ENCODE measurements at places on chromosomes 5 and 9. TPM values are rescaled to one million over a fixed set of nuclear protein-coding genes. Genes with fewer than 3 reads are reported as not detected.

- peak overlapping the region; percentile 1 for H3K27ac ChIP-seq
- DNase-seq = no peak
- H3K27me3 ChIP-seq = no peaks in the 10 kb centered on the region
- H3K36me3 ChIP-seq = no peaks in the 10 kb centered on the region
- no peaks in the 10 kb centered on the region for H3K4me1 ChIP-seq
These were observed 483.4 kb upstream of the NUDT12 start for GRCh38 chr5:104045987-104046386.

The MSMP gene
- total RNA-seq = 1.7 TPM

GRCh38 chr5:124908581-124909451, 162.4 kb upstream of the ZNF608 start:
- no peak overlapping the region for H3K4me3 ChIP-seq
- H3K27ac ChIP-seq = no peak overlapping the region
- DNase-seq = no peak
- H3K36me3 ChIP-seq = no peaks in the 10 kb centered on the region

DNA sequence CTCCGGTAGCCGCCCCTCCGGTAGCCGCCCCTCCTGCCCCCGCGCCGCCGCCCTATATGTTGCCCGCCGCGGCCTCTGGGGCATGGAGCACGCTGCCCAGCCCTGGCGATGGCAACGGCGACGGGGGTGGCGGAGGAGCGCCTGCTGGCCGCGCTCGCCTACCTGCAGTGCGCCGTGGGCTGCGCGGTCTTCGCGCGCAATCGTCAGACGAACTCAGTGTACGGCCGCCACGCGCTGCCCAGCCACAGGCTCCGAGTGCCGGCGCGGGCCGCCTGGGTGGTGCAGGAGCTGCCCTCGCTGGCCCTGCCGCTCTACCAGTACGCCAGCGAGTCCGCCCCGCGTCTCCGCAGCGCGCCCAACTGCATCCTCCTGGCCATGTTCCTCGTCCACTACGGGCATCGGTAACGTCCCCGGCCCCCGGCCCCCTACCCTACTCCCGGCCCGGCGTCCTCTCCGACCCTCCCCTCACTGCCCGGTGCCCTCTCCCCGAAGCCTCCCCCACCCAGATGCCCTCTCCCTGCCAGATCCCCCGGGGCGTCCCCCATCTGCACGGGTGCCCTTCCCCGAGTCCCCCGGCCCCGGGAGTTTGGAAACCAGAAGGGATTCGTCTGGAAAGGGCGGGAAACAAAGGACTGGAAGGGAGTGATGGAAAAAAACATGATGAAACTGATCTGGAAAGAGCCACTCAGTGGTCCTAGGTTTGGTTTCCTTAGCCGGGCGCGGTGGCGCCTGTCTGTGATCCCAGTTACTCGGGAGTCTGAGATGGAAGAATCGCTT, 417 bp downstream of the SRD5A1 start:
- H3K27ac ChIP-seq = peak overlapping the region; percentile 66
- H3K4me3 ChIP-seq = peak overlapping the region; percentile 95
- no peaks in the 10 kb centered on the region for H3K27me3 ChIP-seq
- no peak for DNase-seq
- peaks cover 20% of the 10 kb centered on the region for H3K4me1 ChIP-seq
- H3K36me3 ChIP-seq = no peaks in the 10 kb centered on the region

- H3K4me1 ChIP-seq = peaks cover 14% of the 10 kb centered on the region
- no peak for DNase-seq
- no peak overlapping the region for H3K4me3 ChIP-seq
- H3K27me3 ChIP-seq = no peaks in the 10 kb centered on the region
These were observed 47.1 kb downstream of the C9orf57 start for GRCh38 chr9:72013292-72013760.

- no peaks in the 10 kb centered on the region for H3K4me1 ChIP-seq
- no peak for DNase-seq
- peaks cover 8% of the 10 kb centered on the region for H3K27me3 ChIP-seq
- H3K27ac ChIP-seq = no peak overlapping the region
- H3K4me3 ChIP-seq = no peak overlapping the region
- H3K36me3 ChIP-seq = no peaks in the 10 kb centered on the region
These were observed 65.1 kb upstream of the CCDC152 start for GRCh38 chr5:42691413-42691937.

GRCh38 chr9:135616619-135617537, 22.5 kb downstream of the GLT6D1 start:
- H3K27me3 ChIP-seq = peaks cover 3% of the 10 kb centered on the region
- DNase-seq = no peak
- no peaks in the 10 kb centered on the region for H3K4me1 ChIP-seq
- no peaks in the 10 kb centered on the region for H3K36me3 ChIP-seq
- no peak overlapping the region for H3K4me3 ChIP-seq

GRCh38 chr9:98083061-98083501, 26.5 kb downstream of the NANS start:
- DNase-seq = no peak
- H3K27ac ChIP-seq = peak overlapping the region; percentile 85
- H3K4me1 ChIP-seq = peaks cover 63% of the 10 kb centered on the region
- no peak overlapping the region for H3K4me3 ChIP-seq
- no peaks in the 10 kb centered on the region for H3K27me3 ChIP-seq
- H3K36me3 ChIP-seq = peaks cover 7% of the 10 kb centered on the region

- no peak overlapping the region for H3K4me3 ChIP-seq
- no peaks in the 10 kb centered on the region for H3K36me3 ChIP-seq
- H3K4me1 ChIP-seq = no peaks in the 10 kb centered on the region
- no peak overlapping the region for H3K27ac ChIP-seq
- DNase-seq = no peak
These were observed 444.8 kb downstream of the MAT2B start for GRCh38 chr5:163950248-163950647.

GRCh38 chr9:131500377-131500776, 2.3 kb upstream of the POMT1 start:
- peak overlapping the region; percentile 94 for H3K4me3 ChIP-seq
- DNase-seq = peak; percentile 86
- peaks cover 30% of the 10 kb centered on the region for H3K36me3 ChIP-seq
- H3K27ac ChIP-seq = peak overlapping the region; percentile 93
- no peaks in the 10 kb centered on the region for H3K27me3 ChIP-seq

- no peak overlapping the region for H3K4me3 ChIP-seq
- no peak overlapping the region for H3K27ac ChIP-seq
- DNase-seq = no peak
- H3K36me3 ChIP-seq = no peaks in the 10 kb centered on the region
These were observed 190.2 kb downstream of the ASTN2 start for GRCh38 chr9:117224695-117225094.

GRCh38 chr9:135704483-135704882, 2.5 kb downstream of the KCNT1 start:
- no peaks in the 10 kb centered on the region for H3K4me1 ChIP-seq
- no peak for DNase-seq
- H3K27me3 ChIP-seq = peaks cover 17% of the 10 kb centered on the region
- H3K36me3 ChIP-seq = no peaks in the 10 kb centered on the region
